ENCODE measurements at places on chromosomes 5 and 9. TPM values are rescaled to one million over a fixed set of nuclear protein-coding genes. Genes with fewer than 3 reads are reported as not detected.

Gene VDAC1
- polyA plus RNA-seq, result 121 TPM

Gene RELL2
- polyA plus RNA-seq, result 37.6 TPM

- H3K36me3 ChIP-seq, result no peaks in the 10 kb centered on the region
- peaks cover 4% of the 10 kb centered on the region for H3K4me1 ChIP-seq
- peaks cover 21% of the 10 kb centered on the region for H3K27me3 ChIP-seq
- DNase-seq, result no peak
- no peak overlapping the region for H3K4me3 ChIP-seq
- no peak overlapping the region for H3K27ac ChIP-seq
These were observed 27.4 kb downstream of the LHX2 start for GRCh38 chr9:124038790-124039633.

GRCh38 chr9:127585161-127585819 is 26.8 kb upstream of the STXBP1 start:
- no peaks in the 10 kb centered on the region for H3K27me3 ChIP-seq
- H3K36me3 ChIP-seq, result no peaks in the 10 kb centered on the region
- peaks cover 13% of the 10 kb centered on the region for H3K4me1 ChIP-seq

DNA sequence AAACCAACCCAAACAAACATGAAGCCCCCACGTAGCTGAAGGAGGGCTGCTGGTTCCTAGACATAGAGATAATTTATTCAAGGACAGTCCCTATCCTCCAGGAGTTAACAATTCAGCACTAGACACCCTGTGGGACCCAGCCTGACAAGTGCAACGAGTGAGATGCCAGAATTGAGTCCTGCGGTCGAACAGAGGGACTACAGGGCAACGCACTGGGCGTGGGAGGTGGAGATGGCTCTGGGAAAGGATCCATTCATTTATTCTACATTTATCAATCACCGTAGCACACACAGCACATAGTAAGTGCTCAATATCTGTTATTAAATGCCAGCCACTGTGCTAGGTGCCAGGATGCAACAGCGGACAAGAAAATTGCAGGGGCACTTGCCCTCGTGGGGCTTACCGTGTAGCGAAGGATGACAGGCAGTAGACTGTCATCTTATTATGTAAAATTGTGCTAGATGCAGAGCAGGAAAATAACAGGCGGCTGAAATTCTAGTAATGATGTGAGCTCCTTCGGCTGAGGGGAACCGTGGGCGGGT is 855 bp upstream of the ARHGAP26 start:
- peaks cover 4% of the 10 kb centered on the region for H3K4me1 ChIP-seq
- H3K27ac ChIP-seq, result peak overlapping the region; percentile 94
- no peaks in the 10 kb centered on the region for H3K36me3 ChIP-seq
- peak overlapping the region; percentile 69 for H3K4me3 ChIP-seq

All from adrenal gland (tissue), 19 donors.